Activated CD8-positive, alpha-beta T cell treated with anti-CD3 and anti-CD28 coated beads, Interleukin-2, amount 10 ng/mL, durations not matched to agents 7 days and 5 days (primary cell): ENCODE measurements at places on chromosomes 7 and 10. TPM values are rescaled to one million over a fixed set of nuclear protein-coding genes. Genes with fewer than 3 reads are reported as not detected.

INSYN2A gene
- total RNA-seq = not detected

RPEL1 gene
- 0.16 TPM for total RNA-seq

GBX1 gene
- total RNA-seq = not detected

GRCh38 chr7:139982927-139983920 is 79.5 kb downstream of the PARP12 start:
- no peak for DNase-seq

DNA sequence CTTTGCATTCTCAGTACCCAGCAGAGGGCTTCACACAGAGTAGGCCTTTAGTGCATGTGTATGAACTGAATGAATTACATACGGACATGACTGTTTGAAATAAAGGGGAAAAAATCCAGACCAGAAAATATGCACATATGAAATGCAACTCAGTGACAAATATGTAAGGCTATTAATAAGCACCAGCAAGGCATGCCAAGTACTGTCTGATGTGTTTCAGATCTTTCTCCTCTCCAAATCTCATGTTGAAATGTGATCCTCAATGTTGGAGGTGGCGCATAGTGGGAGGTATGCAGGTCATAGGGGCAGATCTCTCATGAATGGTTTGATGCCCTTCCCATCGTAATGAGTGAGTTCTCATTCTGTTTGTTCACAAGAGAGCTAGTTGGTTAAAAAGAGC is 87.3 kb upstream of the TOMM7 start:
- DNase-seq = no peak

DNA sequence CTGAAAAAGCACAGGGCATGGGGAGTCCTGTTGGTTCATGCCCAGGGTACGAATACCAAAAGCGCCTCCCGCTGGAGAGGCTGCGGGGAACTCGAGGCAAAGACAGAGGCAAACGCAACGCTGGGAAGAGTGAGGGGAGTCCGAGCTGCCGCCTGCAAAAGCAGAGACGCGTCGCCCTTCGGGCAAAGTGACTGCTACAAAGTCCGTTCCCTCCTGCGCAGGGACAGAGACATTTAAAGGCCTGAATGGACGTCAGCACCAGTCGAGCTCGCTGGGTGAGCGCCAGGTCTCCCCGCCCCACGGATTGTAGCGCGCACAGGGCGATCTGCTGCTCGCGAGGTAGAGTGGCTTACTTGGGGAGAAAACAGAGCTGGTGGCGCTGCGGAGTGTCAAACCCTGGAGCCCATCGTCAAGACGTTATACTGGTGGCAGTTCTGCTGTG is 732.8 kb downstream of the ZWINT start:
- no peak for DNase-seq

- no peak for DNase-seq
These were observed 40.6 kb downstream of the NOD1 start for GRCh38 chr7:30437823-30438574.

DNA sequence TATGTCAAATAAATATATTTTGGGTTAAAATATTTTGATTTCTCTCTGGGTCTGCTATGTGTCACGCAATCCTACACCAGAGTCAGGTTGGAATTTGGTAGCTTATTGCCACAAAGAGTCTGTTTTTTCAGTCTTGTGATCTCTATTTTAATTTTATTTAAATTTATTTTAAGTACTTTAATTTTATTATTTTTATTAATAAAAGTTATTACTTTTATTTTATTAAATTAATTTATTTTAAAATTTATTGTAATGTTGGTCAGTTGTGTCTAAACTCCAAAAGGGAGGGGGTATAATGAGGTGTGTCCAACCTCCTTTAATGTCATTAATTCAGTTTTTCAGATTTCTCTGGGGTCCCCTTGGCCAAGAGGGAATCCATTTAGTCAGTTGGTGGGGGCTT is 42.8 kb upstream of the RAB18 start:
- DNase-seq = no peak

- no peak for DNase-seq
These were observed 35.1 kb downstream of the ZNF438 start for GRCh38 chr10:30996481-30997005.

- DNase-seq = no peak
These were observed 405.7 kb downstream of the INHBA start for GRCh38 chr7:41297166-41297565.

GRCh38 chr10:86689146-86689545 is 20.8 kb downstream of the LDB3 start:
- no peak for DNase-seq

- peak; percentile 70 for DNase-seq
These were observed 21.6 kb downstream of the RBM28 start for GRCh38 chr7:128322040-128322643.
